ENCODE measurements at places on chromosomes 6 and 20.
A peak's percentile ranks its signal among the peaks of the same experiment; 100 is the strongest.

DNA sequence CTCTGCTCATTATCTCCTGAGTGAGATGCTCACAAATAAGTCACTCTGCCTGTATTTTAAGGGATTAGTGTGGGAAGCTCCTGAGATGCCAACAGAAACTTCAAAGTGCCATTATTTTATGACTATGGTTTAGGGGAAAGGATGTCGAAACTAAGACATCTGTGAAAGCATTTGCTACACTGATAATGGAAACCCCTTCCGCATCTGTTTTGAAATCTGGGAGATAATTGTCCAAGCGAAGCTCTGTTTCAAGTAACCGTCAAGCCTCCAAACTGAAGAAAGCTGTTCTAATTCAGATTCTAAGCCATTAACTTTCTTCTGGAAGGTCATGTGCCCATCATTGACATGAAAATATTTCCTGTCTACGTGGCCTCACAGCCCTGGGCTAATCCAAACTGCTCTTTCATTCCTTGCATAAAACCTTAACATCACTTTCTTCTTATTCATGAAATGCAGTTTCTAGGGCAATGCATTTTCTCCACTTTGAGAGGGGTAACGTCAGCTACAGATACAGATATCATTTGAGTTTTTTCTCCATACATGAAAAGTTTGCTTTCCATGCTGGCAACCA, 932.0 kb downstream of the C6orf118 start:
- no peak for DNase-seq

DNA sequence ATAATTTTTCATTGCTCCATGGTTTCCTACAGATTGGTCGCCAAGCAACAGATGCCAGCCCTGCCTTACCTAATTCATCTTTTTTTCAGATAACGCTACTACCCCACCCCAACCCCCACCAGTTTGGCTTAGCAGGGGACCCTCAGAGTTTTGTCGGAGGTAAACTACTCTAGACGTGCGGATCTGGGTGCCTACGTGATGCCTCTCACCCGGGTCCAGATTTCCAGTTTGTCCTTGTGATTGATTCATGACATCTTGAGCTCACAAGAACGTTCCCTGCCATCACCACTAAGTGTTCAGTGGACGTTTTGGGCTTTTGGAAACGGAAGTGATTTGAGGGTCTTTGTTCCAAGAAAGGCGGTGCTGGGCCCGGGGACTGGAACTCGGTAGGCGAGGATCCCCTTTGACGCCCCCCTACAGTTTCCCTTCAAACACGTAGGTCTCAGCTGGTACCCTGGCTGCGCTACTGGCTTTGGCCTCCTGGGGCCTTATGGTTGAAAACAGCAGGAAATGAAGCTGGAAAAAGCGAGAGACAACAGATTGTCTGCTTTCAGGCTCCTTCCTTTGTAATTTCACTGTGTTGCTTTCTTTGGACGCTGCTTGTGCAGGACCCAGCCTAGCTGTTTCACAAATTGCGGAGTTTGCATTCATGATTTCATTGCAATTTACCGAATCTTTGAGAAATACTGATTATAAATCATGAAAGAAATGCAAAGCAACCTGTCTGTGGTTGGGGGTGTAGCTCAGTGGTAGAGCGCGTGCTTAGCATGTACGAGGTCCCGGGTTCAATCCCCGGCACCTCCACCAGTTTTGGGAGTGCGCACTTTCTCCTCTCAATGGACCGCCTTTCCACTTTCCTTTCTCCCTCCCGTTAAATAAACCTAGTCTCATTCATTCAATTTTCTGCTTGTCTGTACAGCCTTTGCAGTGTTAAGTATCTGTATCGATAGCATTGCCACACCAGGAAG, 81.0 kb downstream of the GPX5 start:
- DNase-seq: peak; percentile 51

- no peak for DNase-seq
Observed at GRCh38 chr6:142728364-142728763, 216.6 kb downstream of the HIVEP2 start.

DNA sequence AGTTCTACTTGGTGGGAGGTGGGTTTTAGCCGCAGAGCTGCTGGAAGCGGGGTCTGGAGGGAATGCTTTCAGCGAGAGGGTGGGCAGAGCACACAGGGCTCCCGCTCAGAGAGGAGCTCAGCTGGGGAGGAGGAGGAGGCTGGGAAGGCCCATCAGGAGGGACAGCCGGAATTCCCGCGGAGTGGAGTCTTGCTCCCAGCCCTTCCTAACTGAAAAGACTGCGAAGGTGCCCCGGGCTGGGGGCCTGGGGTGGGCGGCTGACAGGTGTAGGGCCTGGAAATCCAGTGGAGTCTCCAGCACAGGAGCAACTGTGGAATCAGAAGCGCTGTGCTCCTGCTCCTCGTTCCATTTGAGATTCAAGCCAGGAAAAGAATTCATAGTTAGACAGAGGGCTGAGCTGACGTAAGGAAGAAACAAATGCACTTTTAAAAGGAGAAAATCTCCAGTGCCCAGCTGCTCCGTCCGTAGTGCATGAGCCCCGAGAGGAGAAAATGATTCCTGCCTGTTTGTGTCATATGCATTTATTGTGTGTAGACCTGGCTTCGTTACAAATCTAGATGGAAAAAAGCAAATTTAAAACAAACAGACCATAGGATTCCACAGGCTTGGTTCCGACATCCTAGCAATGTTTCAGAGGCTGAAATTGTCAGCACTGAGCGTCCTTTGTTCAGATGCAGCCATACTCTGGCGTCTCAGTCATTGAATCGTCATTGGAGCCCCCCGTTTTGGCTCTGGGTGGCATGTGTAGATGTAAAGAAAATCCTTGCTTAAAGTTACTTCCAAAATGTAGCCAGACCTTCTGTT, 197.7 kb downstream of the SMOC2 start:
- DNase-seq: no peak

GRCh38 chr6:133184798-133185372, 56.3 kb upstream of the EYA4 start:
- no peak for DNase-seq

- DNase-seq: no peak
Observed at GRCh38 chr6:129473546-129473945, 236.4 kb downstream of the ARHGAP18 start.

GRCh38 chr6:74071214-74071613, 375.2 kb downstream of the CD109 start:
- no peak for DNase-seq

DNA sequence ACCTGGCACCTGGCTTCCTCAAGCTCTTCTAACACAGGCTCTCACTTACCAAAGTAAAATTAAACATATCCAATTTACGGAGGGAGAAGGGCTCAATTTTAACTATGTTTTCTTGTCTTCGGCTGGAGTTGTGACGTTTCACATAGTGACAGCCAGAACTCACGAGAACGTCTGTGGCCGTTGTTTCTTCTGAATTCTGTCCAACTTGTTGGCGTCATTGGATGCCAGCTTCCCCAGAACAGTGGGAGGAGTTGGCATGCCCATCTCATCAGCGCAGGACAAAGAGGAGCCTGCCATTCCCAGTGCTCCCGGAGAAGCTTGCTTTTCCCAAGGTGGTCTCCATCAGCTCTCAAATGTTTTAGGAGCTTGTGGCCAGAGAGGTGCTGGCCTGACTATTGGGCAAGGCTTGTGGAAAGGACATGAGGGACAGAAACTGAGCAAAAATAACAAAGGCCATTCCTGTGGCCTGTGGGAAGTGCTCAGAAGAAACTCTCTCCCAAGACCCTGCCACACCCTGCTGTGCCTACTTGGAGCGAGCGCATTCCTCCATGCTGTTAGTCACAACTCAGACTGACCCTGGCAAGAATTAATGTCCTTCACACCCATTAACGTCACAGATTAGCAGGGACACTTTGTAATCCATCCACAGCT, 265.4 kb upstream of the CDH4 start:
- no peak for DNase-seq

GRCh38 chr6:10759312-10759839, 11.8 kb downstream of the TMEM14B start:
- peak; percentile 28 for DNase-seq

DNA sequence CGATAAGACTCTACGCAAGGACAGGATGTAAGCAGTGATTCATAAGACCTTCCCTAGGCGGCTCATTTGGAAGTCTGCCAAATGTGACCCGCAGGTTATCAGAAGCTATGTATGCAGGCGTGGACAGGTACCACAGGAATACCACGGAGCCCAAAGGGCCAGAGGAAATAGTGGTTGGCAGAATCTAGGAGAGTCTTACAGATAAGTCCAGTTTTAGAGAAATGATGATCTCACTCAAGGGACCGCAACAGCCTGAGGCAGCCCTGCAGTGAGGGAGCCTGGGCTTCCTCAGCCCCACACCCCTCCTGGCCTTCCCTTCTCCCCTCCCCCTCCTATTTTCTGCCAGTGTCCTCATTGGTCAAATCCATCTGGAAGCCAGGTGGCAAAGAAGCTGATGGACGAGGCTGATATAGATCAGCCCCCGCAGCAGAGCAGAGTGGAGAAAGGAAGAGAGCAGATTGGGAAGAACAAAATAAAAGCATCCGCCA, 110.6 kb downstream of the FNDC1 start:
- DNase-seq: no peak

- peak; percentile 68 for DNase-seq
Observed at GRCh38 chr6:72689107-72689954, 67.5 kb downstream of the KCNQ5 start.

- no peak for DNase-seq
Observed at GRCh38 chr6:78538002-78538401, 329.3 kb upstream of the IRAK1BP1 start.

DNA sequence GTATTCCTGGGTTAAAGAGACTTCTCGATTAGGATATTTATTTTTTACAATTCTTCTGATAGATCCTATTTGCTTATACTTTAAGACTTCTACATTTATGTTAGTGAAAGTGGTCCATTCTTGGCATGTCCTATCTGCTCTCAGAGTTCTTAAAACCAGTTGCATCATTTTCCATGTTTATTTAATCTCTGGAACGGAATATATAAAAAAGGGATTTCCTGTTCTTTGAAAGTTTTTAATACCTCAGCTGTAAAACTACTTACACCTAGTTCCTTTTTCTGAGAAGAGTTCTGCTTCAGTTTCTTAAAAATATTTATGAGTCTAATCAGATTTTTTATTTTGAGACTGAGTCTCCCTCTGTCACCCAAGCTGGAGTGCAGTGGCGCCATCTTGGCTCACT, 18.0 kb upstream of the MYL9 start:
- no peak for DNase-seq

DNA sequence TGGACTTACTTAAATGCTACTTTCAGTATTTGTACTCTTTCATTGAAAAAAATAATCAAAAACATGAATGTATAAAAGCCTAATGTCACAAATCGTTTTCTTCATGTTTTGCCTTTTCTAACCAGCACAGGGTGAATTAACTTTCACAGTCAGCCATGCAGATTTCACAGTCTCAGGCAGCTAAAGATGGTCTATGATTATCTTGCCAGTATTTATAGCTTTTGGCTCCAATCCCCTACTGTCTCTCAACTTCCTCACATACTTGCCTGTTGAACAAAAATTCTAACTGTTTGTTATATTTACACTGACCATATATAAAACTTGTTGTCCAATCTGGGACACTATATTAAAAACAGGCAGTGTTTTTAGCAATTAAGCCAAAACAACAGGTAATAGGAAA, 358.2 kb downstream of the ARHGAP18 start:
- no peak for DNase-seq

DNA sequence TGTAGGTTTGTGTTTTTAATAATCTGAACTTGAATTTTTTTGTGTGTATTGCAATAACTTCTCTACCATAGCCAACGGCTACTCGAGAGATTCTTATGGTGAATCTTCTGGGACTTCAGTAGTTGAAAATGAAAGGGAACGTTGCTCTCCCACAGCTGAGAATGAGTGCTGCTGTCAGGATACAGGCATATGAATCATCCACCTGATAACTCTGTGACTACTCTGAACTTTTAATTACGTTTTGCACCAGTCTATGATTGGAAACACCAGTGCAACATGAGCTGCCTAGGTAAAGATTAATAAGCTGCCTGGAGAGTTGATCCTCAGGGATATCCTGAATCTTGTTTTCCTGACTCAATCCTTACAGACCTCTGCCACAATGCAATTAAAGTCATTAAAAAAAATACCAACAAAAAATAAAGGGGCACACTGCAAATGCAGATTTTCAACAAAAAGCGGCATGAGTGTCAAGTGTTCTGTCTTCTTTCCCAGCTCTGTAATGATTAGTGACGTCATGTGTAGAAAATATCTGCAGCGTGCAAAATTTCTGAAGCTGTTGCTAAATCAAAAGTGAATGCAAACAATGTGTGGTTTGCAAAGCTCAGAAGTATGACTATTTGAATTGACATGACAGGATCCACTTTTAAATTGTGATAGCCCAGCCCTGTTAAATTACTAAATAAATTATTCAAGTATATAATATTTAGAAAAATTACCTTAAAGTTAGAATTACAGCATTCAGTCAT, 432.2 kb downstream of the HTR1B start:
- no peak for DNase-seq

DNA sequence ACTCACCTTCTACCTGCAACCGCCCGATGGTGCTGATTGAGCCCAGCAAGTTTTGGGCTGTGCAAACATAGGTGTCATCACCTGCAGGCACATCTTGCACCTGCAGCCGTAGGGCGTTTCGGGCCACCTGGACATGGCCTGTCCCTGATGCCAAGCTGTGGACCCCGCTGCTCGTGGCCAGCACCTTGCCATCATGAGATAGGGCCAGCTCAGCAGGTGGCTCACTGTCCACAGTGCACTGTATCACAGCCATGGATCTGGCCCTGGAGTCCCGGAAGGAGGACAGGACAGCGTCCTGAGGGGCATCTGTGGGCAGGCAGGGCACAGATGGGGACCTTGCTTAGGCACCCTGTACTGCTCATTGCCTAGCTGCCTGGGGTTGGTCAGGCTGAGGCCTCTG, 10.1 kb upstream of the ADAM33 start:
- no peak for DNase-seq

DNA sequence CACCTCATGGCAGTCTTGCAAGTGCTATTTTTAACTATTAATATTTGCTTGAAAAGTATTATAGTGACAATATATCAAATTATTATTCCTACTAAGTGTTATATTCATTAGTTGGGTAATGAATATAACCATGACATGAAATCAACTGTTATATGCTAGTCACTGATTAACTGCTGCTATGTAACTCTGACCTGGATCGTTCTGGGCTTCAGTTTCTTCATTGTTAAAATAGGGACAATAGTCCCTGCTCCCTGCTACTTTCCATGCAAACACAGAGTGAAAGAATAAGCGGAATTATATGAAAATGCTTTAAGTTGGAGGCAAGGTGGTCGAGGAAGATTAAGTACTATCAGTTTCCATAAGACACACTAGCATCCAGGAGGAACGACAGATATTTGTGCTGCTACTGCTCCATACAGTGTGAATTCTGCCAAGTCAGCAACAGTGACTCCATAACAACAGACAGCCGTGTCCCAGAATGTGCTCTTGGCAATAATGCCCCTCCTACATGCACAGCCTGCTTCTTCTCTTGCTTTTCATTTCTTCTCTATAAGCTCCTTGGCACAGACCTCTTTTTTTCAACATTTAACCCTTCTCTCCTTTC, 107.2 kb downstream of the CHD6 start:
- DNase-seq: no peak

Data from GM10248 (cell line).